ENCODE measurements at places on chromosomes 1 and 21. TPM values are rescaled to one million over a fixed set of nuclear protein-coding genes. Genes with fewer than 3 reads are reported as not detected.
A peak's percentile ranks its signal among the peaks of the same experiment; 100 is the strongest.

- DNase-seq = no peak
Measured at GRCh38 chr1:226668173-226668560, 70.9 kb downstream of the ITPKB start.

DNA sequence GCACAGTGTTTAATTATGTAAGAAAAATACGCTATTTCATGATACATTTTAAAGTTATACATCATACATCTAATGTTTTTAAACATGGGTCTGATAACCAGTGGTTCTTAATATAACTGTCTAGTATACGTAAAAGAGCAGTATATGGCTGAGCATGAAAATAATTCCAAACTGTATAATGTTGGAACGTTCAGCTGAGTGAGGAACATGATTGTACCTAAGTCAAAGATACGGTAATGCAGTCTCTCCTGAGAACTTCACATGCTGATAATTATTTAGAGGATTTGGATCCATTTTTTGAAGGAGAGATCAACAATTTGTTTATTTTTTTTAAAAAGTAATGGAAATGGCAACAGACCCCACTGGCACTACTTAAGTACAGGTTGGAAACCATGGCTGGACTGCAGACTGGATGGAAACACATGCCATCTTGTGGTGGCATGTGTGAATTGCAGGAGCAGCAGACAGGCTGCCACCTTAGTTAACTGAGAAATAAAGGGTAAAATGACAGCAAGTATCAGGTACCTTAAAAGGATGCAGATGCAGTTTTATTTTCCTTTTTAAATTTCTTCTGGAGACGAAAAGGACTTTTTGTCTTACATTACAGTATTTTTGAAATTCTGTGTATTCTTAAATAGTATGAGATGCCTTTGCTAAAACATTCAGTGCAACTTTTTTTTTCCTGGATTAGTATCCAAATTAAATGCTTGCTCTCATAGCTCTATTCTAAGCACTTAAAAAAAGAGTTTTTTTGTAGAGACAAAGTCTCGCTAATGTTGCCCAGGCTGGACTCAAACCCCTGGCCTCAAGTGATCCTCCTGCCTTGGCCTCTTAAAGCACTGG lies 73.8 kb downstream of the MTR start:
- DNase-seq = peak; percentile 52

DNA sequence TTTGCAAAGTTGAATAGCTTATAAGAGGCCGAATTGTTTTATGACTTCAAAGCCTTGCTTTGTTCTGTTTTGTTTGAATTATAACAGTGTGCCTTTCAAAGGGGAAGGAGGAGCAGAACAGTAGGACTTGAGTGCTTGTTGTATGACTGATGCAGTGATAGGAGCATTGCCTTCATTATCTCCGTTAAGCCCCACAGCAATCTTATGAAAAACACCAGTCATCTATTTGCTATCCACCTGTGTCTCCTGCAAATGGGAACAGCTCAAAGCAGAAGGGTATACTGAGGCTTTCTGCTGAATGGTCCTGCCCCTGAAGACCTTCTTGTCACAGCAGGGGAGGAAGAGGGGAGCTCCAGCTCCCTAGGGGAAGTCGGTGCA lies 127.5 kb downstream of the RNF220 start:
- no peak for DNase-seq

- no peak for DNase-seq
Measured at GRCh38 chr1:11046270-11046566, 821 bp downstream of the MASP2 start.

- no peak for DNase-seq
Measured at GRCh38 chr1:18899363-18900049, 2.8 kb downstream of the ALDH4A1 start.

DNA sequence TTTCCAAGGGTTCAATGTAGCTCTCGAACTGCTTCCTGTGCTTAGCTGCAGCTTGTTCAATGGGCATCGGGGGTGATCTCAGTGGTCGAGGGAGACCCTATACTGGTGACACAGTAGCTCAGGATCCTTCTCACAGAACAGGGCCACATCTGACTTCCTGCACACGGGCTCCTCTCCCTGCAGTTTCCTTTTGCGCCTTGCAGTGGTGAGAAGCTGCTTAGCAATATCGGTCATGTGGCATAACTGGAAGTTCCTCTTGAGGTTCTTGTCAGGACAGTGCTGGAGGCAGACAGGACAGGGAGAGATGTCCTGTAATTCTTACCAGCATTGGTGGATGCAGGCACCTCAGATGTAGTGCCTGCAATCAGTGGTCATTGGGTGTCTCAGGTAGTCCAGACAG lies 140.5 kb upstream of the MAP1LC3C start:
- DNase-seq = peak; percentile 6

GRCh38 chr1:245085508-245086095 lies 69.2 kb upstream of the KIF26B start:
- DNase-seq = no peak

DNA sequence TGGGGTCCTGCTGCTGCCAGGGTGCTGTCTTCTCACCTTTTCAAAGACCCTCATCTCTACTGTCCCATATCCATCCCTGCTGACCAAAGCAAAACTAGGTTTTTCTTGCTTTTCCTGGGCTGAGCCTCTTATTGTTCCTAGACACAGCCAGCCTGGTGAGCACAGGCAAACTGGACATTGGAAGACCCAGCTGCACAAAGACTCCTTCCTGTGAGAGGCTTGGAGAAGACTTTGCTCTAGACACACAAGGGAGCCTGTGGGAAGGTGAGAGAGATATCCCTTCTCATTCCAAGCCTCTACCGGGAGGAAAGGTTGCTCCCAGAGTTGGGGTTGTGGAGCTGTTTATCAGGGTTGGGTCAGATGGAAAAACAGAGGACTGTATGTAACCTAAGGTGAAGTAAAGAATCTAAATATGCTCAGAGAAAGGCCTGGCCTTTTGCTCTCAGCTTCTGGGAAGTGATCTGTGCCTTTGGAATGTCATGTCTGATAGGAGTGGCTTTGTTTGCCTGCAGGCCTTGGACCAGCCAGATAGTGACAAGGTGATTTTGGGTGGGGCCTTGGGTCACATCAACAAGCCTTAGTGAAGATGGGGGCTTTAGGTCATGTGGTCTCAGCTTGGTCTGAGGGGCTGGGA lies 87.6 kb upstream of the RUNX1 start:
- DNase-seq = peak; percentile 69

DNA sequence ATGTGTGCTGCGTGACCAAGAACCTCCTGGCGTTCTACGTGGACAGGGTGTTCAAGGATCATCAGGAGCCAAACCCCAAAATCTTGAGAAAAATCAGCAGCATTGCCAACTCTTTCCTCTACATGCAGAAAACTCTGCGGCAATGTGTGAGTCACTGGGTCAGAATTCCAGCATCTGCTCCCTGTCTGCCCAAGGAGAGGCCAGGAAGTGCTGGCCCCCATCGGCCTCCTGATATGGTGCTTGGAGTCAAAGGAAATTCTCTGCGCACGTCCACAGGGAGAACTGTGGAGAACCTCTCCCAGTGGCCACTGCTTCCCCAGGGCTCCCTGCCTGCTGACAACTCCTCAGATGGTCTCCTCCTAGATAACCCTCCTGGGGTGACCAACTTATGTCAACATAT lies 25.6 kb upstream of the IL20 start:
- no peak for DNase-seq

DNA sequence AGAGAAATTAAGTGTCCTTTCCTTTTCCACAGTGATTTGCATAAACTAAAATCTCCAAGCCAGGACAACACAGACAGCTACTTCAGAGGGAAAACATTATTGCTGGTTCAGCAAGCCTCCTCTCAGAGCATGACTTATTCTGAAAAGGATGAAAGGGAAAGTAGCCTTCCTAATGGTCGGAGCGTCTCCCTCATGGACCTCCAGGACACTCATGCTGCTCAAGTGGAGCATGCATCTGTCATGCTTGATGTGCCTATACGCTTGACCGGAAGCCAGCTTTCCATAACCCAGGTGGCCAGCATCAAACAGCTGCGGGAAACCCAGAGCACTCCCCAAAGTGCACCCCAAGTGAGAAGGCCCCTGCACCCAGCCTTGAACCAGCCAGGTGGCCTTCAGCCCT lies 39.1 kb downstream of the CLEC20A start:
- DNase-seq = no peak

GRCh38 chr1:151958959-151959358 lies 34.7 kb downstream of the S100A10 start:
- no peak for DNase-seq

GRCh38 chr1:9294405-9294773 lies 1.7 kb downstream of the SPSB1 start:
- DNase-seq = no peak

GRCh38 chr1:175628548-175629317 lies 114.7 kb downstream of the TNR start:
- no peak for DNase-seq

- DNase-seq = no peak
Measured at GRCh38 chr1:159835356-159835755, 8.7 kb downstream of the SLAMF8 start.

GRCh38 chr1:26220199-26220912 lies 13.6 kb upstream of the CEP85 start:
- DNase-seq = no peak

DNA sequence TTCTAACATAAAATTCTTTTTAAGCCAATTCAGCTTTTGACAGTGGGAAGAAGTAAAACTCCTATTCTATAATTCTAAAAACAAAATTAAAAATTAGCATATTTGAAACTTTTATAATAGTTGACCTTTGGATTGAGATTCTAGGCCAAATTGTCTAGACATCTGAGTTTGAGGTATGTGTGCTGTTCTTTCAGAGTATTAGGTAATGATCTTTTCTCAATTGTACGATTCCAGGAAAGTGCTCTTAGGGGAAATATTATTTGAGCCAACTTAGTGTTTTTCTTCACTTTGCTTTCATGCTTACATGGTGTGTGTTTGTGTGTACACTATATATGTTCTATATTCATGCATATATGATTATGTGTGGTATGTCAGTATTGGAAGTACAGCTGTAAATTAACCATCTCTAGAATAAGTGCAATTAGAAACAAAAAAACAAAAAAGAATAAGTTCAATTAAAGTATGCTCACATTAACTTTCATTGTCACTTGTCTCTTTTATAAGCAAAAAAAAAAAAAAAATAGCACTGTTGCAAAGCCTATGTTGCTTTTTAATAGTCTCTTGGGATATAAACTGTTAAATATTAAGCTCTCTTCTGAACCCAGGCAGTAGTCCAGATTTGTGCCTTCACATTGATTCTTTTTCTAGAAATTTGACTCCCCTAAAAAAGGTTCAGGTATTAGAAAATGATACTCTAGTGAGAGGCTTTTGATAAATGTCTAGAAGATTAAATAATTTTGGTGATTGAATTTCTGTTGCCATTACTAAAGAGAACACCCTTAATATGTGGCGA lies 132.2 kb downstream of the ATP5PO start:
- DNase-seq = no peak

Gene METTL18
- total RNA-seq = 11.2 TPM

Gene PRDM16
- 0.09 TPM for total RNA-seq

Gene UBE2U
- not detected for total RNA-seq

Gene UMODL1
- 0.22 TPM for total RNA-seq

Gene PRAMEF5
- total RNA-seq = not detected

Gene KRTAP10-10
- not detected for total RNA-seq
